ENCODE measurements at places on chromosomes 11 and 22. TPM values are rescaled to one million over a fixed set of nuclear protein-coding genes. Genes with fewer than 3 reads are reported as not detected.

The NTM gene
- not detected for total RNA-seq

The PRDM11 gene
- 11.3 TPM for total RNA-seq

The FXYD2 gene
- total RNA-seq: 11.2 TPM

The EEF1G gene
- total RNA-seq: 2,096 TPM

The PDE2A gene
- total RNA-seq: 1.1 TPM

The OR2AG1 gene
- total RNA-seq: not detected

The UCP3 gene
- 6.8 TPM for total RNA-seq

DNA sequence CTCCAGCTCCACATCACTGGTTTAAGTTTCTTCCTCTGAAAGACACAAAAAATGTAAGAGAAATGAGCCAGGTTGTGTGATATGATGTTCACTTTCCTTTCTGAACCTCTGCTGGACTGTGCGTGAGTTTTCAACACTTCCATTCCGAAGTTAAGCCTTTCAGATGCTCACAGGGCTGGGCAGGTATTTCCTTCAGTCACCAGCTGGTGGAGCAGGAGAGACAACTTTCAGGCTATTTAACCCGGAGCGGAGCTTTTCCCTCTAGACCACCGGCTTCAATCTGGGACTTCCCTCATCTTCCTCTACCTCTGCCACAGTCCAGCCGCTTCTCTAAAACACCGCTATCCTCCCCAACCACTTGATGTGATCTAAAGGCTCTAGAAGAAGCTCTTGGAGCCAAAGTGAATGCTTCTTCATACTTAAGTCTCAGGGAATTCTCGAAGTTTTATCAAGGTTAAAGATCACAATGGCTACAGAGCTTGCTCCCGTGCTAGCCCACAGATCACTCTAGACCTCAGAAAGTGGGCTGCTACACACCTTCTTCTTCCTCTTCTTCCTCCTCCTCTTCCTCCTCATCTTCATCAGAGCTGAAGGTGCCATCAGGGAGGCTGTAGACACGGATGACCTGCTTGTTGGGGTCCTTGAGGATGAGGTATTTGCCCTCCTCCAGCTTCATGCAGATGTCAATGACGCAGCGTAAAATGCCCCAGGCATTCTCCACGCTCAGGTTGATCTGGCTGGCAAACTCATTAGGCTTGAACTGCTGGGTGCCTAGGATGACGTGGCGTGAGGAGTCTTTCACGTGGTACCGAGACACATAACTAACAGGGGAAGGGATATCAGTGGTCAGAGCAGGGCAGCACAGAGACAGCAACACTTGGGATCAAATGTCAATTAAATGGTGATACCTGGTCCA, 4.4 kb upstream of the FOXRED2 start:
- DNase-seq: peak; percentile 28

DNA sequence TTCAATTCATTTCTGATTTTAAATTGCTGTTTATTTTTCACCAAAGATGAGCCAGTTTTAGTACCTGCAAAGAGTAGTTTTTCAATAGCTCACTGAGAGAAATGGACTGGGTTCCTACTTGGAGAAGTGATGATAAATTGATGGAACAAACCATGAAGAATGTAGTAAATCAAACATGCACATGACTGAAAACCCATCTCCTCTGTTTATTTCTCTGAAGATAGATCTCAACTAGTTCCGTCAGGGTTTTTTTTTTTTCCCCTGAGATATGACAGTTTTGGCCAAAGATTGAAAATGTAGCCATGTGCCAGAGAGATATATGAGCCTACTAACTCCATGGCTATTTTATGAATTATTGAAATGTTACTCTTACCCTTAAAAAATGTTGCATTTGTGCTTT, 239.6 kb downstream of the DDX10 start:
- no peak for DNase-seq

- peak; percentile 37 for DNase-seq
Measured at GRCh38 chr11:117823294-117823945, 1.1 kb downstream of the FXYD2 start.

DNA sequence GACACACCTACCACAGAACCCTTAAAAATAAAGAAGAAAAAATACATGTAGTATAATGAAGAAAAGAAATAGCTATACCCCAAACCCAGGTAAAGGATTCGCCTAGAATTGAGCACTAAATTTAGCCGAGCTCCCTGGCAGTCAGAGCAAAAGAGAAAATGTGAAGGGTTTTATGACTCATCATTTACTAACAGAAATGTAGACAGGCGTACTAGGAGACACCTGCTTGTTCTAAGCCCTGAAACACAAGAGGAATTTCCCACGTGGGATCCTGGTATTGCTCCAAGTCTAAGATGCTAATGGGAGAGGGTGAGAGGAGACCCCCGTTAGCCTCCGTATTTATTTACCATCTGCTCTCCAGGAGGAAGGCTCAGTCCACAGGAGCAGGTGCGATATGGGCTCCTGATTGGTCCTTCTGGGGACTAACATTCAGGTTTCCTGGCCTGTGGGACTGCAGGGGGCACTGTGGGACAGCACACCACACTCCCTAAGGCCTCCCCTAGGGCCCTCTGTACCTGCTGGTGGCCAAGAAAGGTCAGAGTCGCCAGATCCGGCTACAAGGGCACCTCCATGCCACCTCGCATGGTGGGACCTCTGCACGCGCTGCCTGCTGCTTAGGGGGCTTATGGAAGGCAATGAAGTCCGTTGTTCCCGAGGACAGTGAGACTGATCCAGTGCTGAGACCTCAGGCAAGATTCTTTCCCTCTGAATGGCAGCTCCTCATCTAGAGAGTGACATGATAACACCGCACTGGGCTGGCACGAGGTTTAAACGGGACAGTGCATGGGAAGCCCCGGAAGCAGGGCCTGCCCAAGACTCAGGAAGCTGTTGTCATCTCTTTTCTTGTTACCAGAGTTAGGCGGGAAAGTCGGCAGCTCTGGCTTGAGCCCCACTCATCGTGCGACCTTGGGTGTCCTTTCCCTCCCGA, 25.8 kb downstream of the KCNC1 start:
- no peak for DNase-seq

- no peak for DNase-seq
Measured at GRCh38 chr11:115321605-115322289, 182.5 kb downstream of the CADM1 start.

- peak; percentile 21 for DNase-seq
Measured at GRCh38 chr11:82899186-82899820, 927 bp downstream of the PRCP start.

DNA sequence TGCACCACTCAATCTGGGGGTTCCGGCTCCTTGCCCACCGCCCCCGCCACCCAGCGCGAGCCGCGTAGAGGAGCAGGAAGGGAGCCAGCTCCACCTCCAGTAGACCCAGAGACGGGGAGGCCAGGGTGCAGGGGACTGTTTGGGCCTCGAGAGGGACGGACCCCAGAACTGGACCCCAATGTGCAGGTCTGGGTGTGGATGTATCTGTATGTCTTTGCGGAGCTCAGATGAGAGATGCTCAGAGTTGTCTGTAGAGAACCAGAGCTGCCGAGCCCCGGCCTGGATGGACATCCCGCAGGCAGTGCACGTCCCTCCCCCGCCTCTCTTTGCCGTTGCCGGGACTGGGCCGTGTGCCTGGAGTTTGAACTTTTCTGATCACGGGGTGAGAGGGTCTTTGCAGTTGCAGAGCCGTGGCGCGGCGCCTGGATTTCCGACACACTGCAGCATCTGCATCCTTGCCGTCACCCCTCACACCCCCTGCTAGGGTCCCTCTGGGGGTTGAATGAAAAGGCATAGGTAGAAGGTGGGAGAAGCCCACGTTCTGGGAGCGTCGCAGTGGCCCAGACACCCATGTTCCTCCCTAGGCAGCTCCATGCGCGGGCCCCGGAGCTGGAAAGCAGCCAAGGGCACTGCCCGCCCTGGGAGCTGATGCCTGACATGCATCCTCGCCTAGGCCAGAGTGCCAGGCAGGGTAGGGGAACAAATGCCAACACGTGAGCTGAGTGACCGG, 105.2 kb downstream of the KCNQ1 start:
- no peak for DNase-seq

DNA sequence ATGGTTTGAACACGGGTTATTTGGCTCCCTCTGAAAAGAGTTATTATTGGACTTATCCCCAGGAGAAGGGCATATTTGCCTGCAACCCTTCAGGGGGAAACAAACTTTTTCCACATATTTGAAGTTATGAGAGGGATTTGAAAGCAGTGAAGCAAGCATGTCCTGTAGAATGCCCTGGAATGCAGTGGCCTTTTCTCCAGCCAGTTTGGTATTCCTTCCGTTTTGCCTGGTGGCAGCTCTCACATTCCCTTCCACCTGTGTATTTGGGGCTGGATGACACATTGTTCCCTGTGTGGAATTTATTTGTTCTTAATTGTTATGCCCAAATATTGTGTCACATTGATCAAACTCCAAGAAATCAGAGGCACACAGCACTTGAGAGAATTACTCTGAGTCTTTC, 59.0 kb downstream of the OSBP2 start:
- DNase-seq: no peak

DNA sequence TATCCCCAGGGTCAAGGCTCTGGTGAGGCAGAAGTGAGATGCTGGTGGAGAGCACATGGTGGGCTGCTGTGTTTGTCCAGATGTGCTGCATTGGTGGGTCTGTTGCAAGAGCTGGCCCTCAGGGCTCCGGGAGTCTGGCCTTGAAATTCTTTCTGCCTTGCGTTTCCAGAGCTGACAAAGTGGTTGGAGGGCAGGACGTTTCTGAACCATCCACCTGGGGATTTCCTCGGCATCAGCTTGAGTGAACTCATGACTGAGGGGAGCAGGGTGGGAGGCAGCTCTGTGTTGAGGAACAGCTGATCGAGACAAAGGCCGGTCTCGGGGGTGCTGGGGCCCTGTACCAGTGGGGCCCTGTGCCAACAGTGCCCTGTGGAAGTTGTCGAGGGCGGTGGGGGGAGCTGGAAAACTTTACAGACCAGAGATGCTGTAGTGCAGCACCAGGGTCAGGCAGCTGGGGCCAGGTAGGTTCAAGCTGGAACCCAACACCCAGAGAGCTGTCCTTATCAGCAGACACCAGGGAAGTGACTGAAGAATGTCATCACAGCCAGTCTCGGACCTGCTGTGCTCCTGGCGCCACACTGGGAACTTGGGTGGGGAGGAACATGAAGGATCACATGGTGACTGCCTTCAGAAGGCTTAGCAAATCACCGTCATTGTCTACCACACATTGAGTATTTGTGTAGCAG, 4.9 kb downstream of the TSKU start:
- DNase-seq: no peak

- no peak for DNase-seq
Measured at GRCh38 chr11:112649856-112650255, 311.4 kb upstream of the NCAM1 start.

DNA sequence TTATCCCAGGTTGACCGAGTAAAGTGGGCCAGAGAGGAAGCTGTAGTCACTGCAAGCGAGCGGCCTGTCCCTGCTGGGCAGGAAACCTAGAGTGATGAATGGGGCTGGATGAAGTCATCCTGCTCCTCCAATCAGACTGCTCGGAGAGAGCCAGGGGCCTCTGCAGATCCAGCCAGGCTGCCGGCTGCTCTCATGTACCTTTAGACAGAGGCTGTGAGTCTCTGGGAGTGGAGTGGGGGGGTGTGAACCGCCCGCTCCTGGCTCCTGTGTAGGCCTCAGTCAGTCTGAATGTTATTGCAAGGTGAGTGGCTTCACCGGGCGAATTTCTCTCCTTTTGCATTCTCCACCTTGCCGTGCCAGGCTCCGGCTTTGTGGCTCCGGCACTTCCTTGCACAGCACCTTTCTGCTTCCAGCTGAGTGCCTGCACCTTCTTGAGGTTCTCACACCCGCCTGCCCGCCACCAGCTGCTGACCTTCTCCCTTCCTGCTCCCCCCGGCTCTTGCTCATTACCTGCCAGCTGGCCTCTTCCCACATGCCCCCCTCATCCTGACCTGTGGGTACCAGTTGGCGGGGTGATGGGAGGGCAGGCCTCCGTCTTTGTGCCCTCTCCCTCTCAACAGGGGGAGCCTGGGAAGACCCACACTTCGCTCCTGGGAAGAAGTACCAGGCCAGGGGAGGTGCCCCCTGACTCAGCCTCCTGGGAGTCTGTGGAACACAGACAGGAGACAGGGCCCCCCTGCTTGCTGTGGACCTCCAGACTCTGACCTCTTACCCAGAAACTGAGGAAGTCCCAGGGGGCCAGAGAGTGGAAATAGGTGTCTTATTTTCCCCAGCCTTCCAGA, 79.9 kb downstream of the GRAMD1B start:
- DNase-seq: no peak

DNA sequence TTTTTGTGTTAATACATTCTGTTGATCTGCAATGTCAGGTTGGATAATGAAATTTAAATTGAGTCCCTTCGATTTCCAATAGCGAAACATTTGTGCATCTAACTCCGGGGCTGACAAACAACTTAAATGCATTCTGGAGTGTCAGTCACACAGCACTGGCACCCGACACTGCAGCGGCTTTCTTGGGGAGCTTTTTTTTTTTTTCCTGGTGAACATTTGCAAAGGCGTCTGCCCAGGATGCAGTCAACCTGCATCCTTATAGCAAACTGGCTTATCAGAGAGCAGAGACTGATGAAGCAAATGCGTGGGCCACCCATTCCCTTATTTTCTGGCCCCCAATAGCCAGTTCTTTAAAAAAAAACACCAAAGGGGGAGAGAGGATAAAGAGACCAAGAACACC, 1167.7 kb downstream of the LRRC4C start:
- DNase-seq: no peak

DNA sequence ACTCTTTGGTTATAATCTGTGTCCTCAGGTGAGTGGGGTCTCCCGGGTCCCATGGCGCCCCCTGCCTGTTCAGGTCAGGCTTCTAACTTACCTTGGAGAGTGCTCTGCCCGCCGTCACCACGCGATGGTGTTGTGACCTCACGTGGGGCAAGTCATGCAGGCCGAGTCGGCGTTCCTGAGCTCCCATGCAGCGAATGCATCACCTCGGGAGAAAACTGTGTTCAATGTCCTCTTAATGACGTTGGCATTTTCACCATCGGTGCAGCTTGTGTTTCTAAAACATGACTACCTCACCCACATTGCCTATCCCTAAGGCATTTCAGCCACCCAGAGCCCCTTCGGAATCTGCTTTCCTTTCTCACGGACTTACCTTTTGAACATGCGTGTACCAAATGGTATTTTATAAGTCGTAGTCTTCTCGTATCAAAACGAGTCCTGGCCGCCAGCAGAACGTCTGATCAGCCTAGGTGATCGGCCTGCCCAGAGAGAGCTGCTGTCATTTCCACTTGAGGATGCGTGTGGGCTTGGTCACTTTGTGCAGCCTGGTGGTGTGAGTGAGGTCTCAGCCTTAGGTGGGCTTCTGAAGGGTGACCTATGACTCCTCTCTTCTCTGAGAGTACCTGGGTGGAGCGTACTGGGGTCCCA, 64.8 kb downstream of the TBC1D22A start:
- no peak for DNase-seq

- DNase-seq: no peak
Measured at GRCh38 chr11:61270354-61271076, 24.6 kb downstream of the VWCE start.

GRCh38 chr11:33859306-33859705, 32.6 kb downstream of the LMO2 start:
- DNase-seq: no peak
